ENCODE measurements at places on chromosomes 1 and 21. TPM values are rescaled to one million over a fixed set of nuclear protein-coding genes. Genes with fewer than 3 reads are reported as not detected.

HPDL gene
- 5.6 TPM for total RNA-seq

ETNK2 gene
- 15.5 TPM for total RNA-seq

KCNK2 gene
- total RNA-seq = 0.18 TPM

TIAM1 gene
- total RNA-seq = 0.83 TPM

CD164L2 gene
- not detected for total RNA-seq

TMCC2 gene
- total RNA-seq = 2.1 TPM

AMY1C gene
- total RNA-seq = not detected

CLEC20A gene
- total RNA-seq = not detected

BEND5 gene
- not detected for total RNA-seq

S100A14 gene
- not detected for total RNA-seq

AIDA gene
- 75.8 TPM for total RNA-seq

SMPDL3B gene
- total RNA-seq = not detected

LCE1D gene
- total RNA-seq = not detected

DCST2 gene
- total RNA-seq = 0.23 TPM

MGST3 gene
- total RNA-seq = 196 TPM

COL24A1 gene
- not detected for total RNA-seq

ARHGAP30 gene
- not detected for total RNA-seq

KRTAP19-3 gene
- not detected for total RNA-seq
